Aorta (tissue), 5 donors: ENCODE measurements at places on chromosomes 13 and 19. TPM values are rescaled to one million over a fixed set of nuclear protein-coding genes. Genes with fewer than 3 reads are reported as not detected.

DNA sequence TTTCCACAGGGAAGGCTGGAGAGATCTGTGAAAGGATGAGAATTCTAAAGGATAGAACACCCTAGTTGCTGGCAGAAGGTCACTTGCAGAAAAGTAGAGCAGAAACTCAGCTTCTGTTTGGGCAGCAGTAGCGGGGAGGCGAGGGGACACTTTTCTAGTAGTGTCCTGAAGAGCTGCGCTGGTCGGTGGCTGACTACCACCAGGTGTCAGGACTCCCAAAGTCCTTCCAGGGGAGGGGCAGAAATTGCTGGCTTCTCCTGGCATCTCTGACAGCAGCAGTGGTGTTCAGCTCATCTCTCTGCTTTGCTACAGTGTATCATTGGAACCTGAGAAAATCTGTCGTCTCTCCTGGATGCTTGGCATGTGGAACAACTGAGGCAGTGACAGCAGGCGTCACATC lies 120.9 kb downstream of the ZDHHC20 start:
- DNase-seq, result no peak

DNA sequence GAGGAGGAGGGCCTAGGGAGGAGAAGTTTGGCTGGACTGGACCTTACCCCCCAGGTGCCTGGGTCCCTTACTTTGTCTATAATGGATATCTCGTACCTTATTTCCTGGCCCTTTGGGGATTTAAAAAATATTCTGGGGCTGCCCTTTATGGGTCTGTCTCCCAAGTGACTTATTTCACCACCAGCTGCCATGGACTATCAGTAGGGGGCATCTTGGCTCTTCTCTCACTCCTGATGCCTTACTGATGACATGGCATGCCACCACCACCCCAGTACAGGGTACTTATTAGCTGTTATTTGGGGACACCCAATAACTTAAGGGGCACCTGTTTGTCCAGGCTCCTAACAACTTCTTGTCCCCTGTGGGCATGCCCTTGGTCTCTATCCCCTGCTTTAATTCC lies 38.0 kb downstream of the NFIX start:
- DNase-seq, result no peak

DNA sequence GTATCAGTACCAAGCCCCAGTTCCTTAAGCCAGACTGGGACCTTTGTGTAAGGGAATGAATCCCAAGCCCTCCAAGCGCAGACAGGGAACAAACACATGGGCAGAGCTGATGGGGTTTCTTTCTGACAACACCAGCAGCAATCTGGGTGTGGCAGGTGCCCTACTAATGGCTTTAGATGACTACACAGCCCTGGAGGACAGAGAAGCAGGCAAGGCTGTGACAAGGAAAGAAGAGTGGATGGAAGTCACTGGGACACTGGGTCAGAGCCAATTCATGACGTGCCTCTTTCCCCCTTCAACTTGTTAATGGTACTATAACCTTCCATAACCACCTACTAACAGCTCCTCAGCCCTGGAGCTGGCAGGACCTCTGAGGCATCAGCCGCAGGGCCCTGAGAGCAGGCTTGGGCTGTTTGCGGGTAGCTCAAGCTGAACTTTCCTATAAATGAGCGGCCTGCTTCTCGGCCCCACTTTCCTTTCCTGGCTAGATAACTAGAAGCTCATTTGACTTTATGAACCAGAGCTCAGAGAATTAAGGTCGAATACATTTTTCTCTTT lies 38.9 kb downstream of the RASL11A start:
- DNase-seq, result no peak

GRCh38 chr19:46385636-46386035 lies 27.7 kb downstream of the CCDC8 start:
- no peak for DNase-seq

DNA sequence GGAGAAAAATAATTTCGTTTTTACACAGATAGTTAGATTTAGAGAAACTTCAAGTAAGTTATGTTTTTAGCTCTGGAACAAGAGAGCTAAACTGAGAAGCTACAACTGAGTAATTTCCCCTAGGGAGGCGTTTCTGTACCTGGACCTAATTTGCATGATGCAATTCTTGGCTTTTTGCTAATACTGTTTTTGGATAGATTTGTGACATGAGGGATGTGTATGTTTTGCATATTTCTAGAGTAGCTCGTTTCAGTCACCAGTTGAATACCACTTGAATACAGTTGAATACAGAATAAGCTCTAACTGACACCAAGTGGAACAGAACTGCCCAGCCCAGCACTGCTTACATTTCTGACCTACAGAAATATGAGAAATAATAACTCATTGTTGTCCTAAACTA lies 1227.9 kb upstream of the SPRY2 start:
- no peak for DNase-seq

DNA sequence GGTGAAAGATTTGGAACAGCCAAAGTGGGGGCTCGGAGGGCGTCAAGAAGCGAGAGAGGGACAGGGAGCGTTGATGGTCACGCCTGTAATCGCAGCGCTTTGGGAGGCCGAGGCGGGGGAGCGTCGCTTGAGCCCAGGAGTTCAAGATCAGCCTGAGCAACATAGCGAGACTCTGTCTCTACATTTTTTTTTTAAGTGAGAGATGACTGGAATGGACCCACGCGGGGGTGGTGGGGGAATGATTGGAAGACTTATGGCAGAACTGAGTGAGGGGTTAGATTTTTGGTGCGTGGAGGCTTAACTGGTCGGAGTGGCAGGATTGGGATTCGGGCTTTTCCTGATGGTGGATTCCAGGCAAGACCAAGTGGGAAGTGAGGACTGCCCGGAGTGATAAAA lies 725 bp downstream of the PSMD8 start:
- DNase-seq, result no peak

GRCh38 chr19:47471381-47471732 lies 336 bp downstream of the SLC8A2 start:
- no peak for DNase-seq

DNA sequence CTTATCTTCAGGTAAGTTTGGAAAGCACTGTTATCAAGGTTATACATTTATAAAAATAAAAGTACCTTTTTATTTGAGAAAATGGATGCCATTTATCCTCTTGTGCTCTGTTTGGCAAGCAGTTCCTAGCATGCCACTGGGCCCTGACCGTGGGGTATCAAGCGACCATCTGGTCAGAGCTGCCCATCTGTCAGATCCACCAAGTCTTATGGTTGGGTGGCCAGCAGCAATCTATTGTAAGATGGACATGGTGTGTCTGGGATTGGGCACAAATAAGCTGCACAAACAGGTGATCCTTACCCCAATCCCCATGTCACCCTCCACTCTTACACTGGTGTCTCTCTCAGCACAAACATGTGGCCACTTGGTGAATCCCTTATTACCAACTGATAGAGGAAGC lies 178.5 kb downstream of the DLEU7 start:
- DNase-seq, result no peak

DNA sequence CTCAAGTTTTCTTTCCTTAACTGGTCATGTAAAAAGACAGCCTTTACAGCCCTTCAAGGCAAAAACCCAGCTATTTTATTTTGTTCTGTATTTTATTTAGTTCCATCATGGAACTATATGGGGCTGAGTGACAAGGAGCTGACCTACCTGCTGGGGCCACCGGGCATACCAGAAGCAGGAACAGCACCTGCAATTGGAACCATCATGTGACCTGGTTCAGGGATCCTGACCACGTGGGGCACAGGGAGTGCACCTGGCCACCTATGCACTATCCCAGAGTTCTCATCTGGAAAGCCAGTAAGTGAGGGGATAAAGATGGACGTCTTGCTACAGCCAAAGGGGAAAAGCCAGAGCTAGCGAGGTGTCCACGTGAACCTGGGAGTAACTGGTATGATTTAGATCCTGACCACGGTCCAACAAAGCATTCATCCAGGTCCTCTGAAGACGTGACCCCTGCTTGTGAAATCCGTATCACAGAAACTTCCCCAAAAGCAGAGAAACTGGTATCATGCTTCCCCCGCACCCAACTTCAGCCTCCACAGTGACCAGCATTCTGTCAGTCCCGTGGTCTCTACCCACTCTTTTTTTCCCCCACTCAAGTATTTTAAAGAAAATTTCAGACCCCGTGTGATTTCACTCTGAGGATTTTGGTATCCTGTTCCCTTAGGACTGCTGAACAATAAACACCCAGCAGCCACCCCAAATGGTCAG lies 40.5 kb upstream of the SLC15A1 start:
- no peak for DNase-seq

DNA sequence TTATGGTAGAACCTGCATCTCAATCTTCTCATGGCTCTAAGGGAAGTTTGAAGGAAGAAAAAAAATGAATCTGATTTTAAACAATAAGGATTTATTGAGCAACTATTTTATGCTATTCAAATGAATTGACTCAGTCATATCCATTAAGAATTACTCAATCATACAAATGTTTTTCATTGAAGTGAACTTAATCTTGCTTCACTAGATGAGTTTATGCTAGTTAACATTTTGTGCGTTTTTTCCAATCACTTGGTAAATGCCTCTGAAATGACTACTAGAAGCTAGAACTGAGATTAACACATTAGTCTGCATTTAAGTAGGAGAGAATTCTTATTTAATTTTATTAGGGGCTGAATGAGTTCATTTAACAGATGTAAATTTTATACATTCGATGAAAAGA lies 25.2 kb downstream of the RXFP2 start:
- no peak for DNase-seq

- DNase-seq, result no peak
Measured at GRCh38 chr13:72166102-72166650, 299.2 kb upstream of the DACH1 start.

DNA sequence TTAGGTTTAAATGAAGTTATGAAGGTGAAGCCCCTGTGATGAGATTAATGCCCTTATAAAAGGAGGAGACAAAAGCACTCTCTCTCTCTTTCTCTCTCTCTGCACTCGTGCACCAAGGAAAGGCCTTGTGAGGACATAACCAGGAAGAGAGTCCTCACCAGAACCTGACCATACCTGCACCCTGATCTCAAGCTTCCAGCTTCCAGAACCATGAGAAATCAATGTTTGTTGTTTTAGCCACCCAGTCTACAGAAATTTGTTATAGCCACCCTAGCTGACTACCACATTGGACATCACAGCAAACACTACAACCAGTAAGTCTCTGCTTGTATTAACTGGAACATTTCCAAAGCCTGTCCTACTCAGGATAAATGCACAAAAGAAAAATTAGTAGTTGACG lies 34.7 kb upstream of the WDFY2 start:
- no peak for DNase-seq

GRCh38 chr19:51514866-51515481 lies 13.4 kb upstream of the SIGLEC12 start:
- no peak for DNase-seq

- no peak for DNase-seq
Measured at GRCh38 chr13:76832258-76832988, 53.8 kb downstream of the KCTD12 start.

DNA sequence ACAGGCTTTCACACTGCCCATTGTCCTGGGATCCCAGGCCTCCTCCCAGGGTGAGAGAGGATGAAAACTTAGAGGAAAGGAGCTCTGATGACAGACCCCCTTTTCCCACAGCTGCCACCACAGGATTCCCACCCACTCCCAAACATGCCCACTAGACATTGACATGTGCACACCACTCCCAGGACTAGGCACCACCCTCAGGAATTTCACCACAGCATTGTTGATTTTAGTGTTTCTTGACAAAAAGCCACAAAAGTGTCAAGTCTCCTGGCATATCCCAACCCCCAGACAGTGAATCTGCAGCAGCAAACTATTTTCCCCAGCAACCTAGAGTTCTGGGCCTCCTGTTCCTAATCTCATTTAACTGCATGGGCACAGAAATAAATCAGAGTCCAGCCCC lies 10.1 kb downstream of the ZNF714 start:
- no peak for DNase-seq

- no peak for DNase-seq
Measured at GRCh38 chr19:18800636-18801035, 9.5 kb upstream of the COMP start.

DNA sequence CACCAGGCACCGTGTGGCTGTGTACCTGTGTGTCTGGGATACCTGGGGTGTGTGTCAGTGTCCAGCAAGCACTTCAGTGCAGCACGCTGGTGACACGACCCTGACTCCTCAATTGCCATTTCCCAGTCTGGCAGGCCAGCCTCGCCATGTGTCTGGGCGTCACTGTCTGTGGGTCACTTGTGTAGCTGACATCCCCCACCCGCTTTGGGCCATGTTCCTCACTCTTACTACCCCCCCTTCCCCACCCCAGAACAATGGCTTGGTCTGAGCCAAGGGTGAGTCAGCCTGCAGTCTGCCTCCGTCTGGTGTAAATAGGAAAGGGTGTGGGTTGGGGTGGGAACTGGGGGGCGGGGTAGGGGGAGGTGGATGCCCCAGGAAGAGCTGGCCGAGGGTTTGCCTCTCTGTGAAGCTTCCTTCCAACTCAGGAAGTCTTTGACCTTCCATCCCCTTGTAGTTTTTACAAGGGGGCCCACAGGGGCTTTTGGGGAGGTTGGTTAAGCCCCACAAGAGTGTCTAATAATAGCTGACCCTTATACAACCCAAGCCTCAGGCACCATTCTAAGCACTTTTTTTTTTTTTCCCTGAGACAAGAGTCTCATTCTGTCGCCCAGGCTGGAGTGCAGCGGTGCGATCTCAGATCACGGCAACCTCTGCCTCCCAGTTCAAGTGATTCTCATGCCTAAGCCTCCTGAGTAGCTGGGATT lies 17.6 kb downstream of the NOVA2 start:
- peak; percentile 52 for DNase-seq

DNA sequence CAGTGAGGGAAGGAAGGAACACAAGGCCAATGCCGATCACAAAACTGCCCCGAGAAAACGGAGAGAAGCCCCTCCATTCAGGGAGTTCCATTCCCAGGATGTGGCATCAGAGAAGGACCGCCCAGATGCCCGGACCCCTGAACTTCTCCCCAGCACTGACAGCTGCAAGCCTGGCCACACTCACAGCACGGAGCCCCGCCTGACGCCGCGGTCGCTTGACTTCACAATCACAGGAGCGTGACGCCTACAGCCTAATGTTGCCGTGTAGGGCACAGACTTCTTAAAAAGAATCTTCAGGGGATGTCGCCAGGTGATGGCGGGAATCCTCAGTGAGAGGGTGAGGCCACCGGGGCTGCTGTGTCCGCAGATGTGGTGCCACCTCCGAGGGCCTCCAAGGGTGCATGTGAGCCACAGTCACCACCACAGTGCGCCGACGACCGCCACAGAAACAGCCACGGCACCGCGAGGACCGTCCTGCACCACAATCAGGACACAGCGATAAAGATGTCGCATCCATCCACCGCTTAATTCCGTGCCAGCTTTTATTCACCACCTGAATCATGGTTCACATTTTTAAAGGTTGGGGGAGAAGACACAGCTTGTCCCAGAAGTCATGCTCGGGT lies 77.2 kb downstream of the SPACA7 start:
- no peak for DNase-seq

GRCh38 chr13:75055296-75055695 lies 426.7 kb downstream of the TBC1D4 start:
- DNase-seq, result no peak

- peak; percentile 87 for DNase-seq
Measured at GRCh38 chr13:36919833-36920615, at the start of gene SMAD9. Gene SMAD9, minus strand, starts transcription at chr13:36920238. Its CDS starts 40,549 bp downstream, at chr13:36879689.

Gene PTPRH
- total RNA-seq, result 0.29 TPM

Gene SPRYD7
- total RNA-seq, result 8.6 TPM

Gene SLC17A7
- total RNA-seq, result 4.7 TPM

Gene KLF2
- total RNA-seq, result 98.9 TPM

Gene ZNF420
- 11.8 TPM for total RNA-seq

Gene POU4F1
- total RNA-seq, result not detected

Gene NLRP12
- total RNA-seq, result 1.3 TPM

Gene ACER1
- not detected for total RNA-seq

Gene ZSCAN4
- total RNA-seq, result not detected
